ENCODE measurements at places on chromosomes 2 and 18.
A peak's percentile ranks its signal among the peaks of the same experiment; 100 is the strongest.

DNA sequence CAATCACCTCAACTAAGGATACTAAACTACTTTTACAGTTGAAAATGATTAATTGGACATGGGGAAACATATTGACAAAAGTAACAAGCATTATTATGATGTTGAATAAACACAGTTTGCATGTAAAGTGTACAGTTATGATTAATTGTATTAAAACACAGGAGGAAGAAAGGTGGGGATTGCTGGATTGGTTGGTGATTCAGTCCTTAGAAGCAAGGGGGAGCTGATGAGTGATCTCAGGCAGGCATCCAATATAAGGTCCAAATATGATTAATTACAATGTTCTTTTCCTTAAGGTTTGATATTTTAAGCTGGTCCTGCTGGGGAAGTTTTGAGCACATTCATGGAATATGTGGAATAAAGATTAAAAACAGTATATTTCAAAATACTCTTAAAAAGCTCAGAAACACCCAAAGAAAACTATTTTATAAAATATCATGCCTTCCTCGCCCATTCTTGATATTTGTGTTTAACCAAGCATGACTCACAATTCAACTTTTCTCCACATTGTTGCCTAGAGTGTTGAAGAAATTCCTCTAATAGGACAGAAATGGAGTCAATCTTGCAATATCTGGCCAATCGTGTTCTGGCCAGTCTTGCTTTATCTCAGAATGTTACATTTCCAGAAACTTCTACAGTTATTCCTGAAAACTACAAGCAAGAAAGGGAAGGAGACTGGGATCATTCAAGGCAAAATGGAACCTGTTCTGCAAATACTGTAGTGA lies 268.2 kb downstream of the RPIA start:
- no peak for DNase-seq

DNA sequence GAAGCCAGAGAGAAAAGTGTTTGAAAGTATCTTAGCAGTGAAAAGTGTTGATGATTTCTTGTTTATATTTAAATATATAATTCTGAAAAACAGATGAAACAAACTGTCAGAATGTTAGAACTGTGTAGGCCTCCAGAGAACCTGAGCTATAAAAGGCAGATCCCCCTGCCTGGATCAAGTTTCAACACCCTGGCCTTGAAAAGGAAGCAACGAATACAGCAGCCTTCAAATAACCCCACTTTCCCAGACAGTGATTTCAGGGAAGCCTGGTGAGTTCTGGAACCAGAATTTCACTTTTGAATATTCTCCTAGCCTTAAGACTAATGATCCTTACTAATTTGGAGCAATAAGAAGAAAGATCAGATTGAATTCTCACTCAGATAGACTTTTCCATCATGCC lies 13.3 kb upstream of the TRIM43 start:
- DNase-seq, result no peak

- no peak for DNase-seq
Observed at GRCh38 chr2:25290811-25291495, 50.8 kb downstream of the DNMT3A start.

DNA sequence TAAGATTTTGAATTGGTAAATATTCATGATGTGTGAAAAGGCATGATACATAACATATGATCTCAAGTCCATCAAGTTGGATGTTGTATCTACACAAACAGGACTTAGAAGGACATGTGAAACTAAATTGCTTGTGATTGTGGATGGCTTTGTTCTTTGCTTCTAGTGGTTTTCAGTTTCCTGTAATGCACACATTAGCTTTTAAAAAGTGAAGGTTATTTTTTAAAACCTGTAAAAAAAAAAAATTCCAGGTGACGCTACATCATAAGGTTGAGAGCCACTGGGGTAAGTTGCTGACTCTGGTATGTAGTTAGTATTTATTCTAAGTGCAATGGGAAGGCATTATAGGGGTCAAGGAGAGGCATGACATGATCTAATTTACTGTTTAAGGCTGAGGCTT lies 48.4 kb upstream of the TMEM247 start:
- DNase-seq, result no peak

- DNase-seq, result no peak
Observed at GRCh38 chr2:131104487-131105155, 515 bp upstream of the PLEKHB2 start.

- DNase-seq, result no peak
Observed at GRCh38 chr2:127721311-127721977, 20.1 kb downstream of the SFT2D3 start.

DNA sequence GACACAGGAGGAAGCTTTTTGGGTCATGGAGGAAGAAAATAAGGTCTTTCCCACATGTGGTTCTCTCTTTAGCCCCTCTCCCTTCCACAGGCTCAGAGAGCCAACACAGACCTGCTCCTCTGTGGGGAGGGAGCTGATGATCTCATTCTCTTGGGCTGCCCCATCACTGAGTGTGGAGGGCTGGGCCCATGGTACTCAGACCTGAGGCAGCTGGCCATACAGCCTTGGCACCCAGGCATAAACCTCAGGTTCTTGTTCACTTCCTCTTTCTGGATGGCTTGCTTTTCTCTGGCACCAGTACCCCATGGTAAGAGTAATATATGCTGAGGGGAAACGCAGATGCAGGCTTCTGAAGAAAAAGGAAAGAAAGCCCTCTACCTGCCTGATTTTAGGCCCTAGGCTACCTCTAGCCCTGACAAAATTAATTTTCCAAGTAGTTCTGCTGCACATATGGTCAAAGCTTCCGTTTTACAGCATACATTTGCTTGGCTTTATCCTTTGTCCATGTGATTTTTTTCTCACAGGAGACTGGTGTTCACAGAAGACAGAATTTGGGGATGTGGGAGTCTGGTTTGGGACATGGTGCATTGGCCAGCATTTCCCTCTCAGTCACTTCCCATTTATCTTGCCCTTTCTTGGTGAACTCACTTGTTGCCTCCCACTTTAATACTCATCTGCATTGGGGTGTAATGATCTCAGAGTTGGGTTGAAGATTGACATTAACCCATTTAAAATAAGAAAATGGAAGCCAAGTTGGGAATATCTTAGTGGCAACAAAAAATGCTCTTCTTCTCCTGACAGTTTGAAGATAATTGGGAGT lies 11.1 kb downstream of the DHRS9 start:
- DNase-seq, result no peak

- no peak for DNase-seq
Observed at GRCh38 chr18:23871410-23871809, 143.1 kb upstream of the TTC39C start.

- no peak for DNase-seq
Observed at GRCh38 chr18:49227441-49228165, 232.8 kb downstream of the DYM start.

GRCh38 chr2:75820693-75821092 lies 110.0 kb upstream of the GCFC2 start:
- no peak for DNase-seq

- DNase-seq, result no peak
Observed at GRCh38 chr2:100137866-100138570, 4.4 kb downstream of the AFF3 start.

DNA sequence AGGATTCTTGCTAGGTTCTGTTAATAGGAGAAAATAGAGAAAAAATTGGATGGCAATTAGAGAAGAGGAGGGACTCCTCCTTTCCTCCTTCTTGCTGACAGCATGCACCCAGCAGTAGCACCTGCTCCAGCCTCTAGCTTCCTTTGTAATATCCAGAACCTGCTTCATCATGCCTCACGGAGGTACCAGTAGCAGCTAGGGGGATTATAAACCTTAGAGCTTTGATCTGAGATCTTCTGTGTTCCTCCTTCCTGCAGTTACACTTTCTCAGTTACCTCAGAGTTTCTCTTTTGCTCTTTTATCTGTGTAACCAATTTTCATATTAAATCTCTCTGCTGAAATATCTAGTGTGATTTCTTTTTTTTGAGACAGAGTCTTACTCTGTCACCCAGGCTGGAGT lies 16.6 kb downstream of the DPP4 start:
- no peak for DNase-seq

GRCh38 chr2:171810422-171811244 lies 83.4 kb downstream of the SLC25A12 start:
- DNase-seq, result no peak

DNA sequence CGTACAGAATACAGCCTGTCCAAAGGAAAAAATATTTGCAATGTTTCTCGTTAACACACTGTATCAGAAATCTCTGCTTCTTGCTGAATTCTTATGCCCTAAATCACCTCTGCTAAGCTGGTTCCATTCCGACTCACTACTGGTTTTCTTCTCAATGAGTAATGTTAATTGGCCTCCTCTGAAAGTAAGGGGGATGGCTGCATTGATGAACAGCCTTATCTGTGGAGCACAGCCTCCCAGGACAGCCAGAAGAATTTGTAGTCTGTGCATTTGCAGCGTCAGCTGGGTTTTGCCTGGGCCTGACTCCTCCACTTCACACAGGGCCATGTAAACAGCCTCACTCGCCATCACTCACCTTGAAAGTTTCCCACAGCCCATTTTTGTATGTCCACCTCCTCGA lies 127.7 kb downstream of the RNF152 start:
- no peak for DNase-seq

DNA sequence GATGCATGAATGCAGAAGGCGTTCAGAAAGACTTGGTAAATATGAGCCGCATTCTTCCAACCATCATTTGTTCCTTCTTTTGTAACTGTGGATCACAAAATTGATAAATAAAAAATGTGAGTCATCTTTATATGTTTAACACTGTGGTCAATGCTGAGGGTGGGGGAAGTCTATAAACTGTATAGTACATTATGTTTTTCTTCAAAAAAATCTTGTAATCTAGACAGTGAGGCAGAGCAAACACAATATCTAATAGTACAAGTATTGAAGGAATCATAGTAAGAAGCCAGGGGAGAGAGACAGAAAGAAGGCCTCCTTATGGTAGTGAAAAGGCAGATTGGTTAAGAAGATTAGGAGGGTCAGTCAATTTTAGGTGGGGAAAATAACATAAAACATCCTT lies 30.7 kb upstream of the CALCRL start:
- no peak for DNase-seq

GRCh38 chr2:216688731-216689340 lies 6.5 kb downstream of the IGFBP5 start:
- no peak for DNase-seq

DNA sequence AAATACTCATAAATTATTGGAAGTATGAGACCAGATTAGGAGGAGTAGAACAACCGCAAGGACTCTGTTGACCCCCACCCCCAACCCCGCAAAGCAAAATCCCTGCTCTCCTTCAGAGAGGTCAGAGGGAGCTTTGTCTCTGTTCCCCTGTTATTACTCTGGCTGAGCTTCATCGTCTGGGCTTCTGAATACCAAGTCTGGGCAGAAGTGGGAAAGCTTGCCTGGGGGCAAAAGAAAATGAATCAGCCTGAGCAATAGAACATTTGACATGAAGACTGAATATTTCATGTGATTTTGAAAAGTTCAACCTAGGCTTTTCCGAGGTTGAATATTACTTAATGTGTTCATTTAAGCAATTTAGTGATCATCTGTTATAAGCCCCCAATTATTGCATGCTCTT lies 114.6 kb upstream of the ARHGAP28 start:
- no peak for DNase-seq

GRCh38 chr2:201144101-201145051 lies 28.4 kb downstream of the CFLAR start:
- no peak for DNase-seq

DNA sequence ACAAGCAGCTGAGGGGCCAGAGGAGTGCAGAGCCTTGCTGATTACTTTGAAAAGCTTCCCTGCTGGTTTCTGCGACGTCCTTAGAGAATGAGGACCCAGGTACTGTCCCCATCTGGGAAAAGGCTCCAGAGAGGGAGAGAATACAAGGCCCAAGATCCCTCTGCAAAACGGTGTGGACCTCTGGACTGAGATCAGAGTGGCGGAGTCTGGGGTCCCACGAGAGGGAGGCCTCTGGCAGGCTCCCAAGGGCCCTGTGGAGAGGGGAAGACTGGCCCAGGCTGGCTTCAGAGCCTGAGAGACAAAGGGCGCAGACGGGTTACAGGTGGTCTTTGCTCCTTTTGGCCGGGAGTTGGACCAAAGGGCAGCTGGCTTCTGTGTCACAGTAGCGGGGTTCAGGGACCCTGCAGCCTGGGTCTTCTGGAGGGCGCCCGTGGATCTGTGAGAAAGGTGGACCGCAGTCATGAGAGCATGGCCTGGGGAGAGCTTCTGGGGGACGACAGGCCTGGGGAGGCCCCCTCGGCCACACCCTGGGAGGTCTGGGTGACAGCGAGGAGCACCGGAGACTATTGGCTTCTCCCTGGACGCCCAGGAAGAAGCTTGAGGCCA lies 805 bp downstream of the SNORC start:
- DNase-seq, result no peak

- DNase-seq, result no peak
Observed at GRCh38 chr18:47968006-47968676, 37.7 kb upstream of the SMAD2 start.

GRCh38 chr2:107380912-107381311 lies 445.8 kb upstream of the RGPD4 start:
- DNase-seq, result no peak

GRCh38 chr18:9736286-9736835 lies 28.3 kb downstream of the RAB31 start:
- no peak for DNase-seq

GRCh38 chr18:54647176-54647575 lies 56.1 kb downstream of the DYNAP start:
- no peak for DNase-seq

GRCh38 chr2:220687231-220687843 lies 884.8 kb downstream of the EPHA4 start:
- DNase-seq, result peak; percentile 12

DNA sequence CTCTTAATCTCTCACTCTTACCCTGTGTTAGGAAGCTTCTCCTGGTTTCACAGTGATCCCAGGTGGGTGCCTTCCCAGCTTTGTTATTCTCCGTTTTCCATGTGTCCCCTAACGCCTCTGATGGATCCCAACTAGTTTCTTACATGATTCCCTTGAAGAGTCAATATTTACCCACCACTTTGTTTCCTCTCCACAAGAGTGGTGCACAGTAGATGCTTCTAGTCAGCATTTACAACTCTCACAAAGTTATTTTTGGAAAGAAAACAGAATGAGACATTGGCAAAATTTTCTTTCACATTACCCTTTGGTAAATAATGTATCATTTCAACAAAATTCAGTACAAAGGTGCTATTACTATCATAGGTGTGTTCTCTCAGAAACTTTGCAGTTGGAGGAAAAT lies 1611.1 kb upstream of the ZEB2 start:
- no peak for DNase-seq

DNA sequence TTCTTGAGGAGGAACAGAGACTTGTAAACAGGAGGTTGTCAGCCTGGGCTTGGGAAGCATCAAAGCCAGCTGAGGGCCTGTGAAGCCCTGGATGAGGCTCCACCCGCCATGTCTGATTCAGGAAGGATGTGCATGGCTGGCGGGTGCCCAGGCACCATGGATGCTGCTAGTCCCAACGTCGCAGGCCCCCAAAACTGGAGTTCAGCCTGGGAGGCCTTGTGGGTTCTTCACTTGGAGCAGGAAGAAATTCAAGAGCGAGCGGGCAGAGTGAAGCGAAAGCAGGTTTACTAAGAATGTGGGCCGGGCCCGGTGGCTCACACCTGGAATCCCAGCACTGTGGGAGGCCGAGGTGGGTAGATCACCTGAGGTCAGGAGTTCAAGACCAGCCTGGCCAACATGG lies 12.1 kb upstream of the PXDN start:
- no peak for DNase-seq

- DNase-seq, result no peak
Observed at GRCh38 chr18:35688757-35689156, 107.2 kb downstream of the GALNT1 start.

Data from stimulated activated CD4-positive, alpha-beta T cell treated with anti-CD3 and anti-CD28 coated beads, TNF-alpha, amount 100 ng/mL, for 48 hours (primary cell).